BE2C (cell line): ENCODE measurements at places on chromosomes 6 and 20.

- no peak for DNase-seq
These were observed 242.5 kb upstream of the JAG1 start for GRCh38 chr20:10916312-10916711.

GRCh38 chr6:36626636-36627035, 32.5 kb downstream of the SRSF3 start:
- DNase-seq: no peak

GRCh38 chr6:15491255-15491985, 171.4 kb downstream of the DTNBP1 start:
- DNase-seq: peak; percentile 71

DNA sequence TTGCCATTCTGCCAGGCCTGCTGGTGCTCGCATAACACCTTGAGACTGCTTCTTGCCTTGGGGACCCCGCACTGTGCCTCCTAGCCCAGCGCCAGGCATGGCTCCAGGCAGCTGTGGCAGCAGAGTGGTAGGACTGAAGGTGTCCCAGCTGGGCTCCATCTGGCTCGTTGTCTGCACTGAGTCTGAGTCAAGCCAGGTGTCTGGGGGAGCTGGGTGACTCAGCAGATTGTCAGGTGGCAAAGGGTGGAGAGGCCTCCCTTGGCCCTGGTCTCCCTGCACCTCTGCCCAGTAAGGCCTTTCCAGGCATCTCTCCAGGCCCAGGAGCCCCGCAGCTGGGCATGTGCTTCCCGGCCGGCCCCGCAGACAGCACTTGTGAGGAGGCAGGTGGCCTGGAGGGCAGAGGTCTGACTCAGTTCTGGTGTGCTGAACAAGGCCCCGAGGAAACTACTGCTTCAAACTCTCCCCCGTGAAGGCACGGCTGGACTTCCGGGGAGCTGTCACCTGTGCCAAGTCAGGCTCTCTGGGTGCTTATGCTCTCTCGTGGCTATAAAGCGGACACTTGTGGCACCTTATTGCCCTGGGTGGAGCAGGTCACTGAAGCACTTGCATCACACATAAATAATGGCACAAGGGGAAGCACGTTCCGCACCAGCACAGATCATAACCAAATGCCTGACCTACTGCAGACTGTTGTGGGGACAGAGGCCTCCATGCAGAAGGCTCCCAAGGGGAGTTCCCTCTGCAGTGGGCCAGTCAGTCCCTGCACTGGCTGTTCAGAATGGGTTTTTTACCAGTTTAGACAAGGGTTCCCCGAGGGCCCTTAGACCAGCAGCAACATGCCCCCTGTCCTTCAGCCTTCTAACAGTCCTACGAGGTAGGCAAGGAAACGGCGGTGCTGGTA, 27.5 kb downstream of the FOXC1 start:
- no peak for DNase-seq

DNA sequence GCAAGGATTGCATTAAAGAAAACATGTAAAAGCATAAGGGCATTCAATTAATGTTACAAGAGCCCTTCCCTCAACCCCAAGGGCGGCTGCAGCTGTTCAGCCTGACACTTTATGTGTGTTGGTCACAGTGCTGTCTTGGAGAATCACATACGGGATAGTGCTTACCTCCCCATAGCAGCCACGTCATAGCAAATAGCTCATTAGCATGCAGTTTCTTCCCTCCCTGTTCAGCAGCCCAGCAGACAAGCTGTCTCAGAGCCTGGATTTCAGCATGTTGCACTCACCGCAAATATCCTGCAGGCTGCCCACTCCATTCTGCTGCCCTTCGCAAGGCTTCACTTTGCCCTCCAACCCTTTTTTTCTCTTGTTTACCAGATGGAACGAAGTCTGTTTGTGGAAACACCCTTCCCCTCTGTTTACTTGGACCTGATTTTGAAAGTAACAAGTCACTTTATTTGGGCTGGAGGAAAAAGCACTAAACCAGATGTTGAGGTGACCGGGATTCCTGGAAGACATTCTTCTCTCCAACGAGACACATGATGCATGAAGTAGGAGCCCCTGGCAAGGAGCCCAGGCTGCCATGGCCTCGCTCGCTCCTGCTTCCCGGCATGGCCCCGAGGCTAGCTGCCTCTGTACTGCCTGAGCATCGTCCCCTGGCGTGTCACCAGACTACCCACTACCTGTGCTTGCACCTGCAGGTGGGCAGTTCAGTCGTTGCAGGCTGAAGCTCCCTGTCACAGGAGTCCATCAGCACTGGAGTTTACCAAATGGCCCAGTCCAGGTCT, 151.6 kb upstream of the GMDS start:
- no peak for DNase-seq

DNA sequence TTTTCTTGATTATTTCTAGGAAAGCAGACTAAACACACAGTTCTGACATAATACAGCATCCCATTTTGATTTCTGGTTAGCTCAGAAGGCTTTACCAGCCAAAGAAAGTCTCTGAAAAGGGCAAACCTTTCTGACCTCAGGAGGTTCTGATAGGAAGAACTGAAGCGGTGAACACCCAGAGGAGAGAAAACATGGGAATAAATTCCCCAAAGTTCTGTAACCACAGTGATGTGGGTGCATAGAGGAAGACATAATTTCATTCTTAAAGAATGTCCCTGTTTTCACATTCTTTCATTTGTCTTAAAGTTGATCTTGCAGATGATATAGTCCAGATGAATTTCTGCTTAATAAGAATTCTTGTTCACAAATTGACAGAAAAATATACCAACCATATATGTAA, 60.3 kb downstream of the RSPO3 start:
- no peak for DNase-seq

GRCh38 chr6:111759836-111760785, 113.1 kb downstream of the FYN start:
- DNase-seq: peak; percentile 28

GRCh38 chr6:36226438-36227047, 30.0 kb downstream of the BRPF3 start:
- no peak for DNase-seq

- DNase-seq: peak; percentile 89
These were observed 118.1 kb downstream of the CEBPB start for GRCh38 chr20:50308513-50309279.

DNA sequence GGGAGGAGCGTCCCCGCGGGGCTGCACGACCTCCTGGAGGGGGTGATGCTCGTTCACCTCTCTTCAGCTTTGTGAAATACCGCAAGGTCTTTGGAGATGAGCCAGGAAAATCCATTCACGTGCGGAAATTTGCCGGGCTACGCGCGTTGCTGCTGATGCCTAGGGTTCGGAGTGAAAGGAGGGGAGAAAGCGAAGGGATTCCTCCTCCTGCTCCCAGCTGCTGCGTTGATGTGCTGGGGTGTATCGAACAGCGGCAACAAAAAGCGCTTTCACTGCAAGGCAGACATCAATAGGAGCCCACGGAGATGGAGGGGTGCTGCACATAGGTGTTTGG, 391 bp upstream of the B3GAT2 start:
- DNase-seq: no peak

DNA sequence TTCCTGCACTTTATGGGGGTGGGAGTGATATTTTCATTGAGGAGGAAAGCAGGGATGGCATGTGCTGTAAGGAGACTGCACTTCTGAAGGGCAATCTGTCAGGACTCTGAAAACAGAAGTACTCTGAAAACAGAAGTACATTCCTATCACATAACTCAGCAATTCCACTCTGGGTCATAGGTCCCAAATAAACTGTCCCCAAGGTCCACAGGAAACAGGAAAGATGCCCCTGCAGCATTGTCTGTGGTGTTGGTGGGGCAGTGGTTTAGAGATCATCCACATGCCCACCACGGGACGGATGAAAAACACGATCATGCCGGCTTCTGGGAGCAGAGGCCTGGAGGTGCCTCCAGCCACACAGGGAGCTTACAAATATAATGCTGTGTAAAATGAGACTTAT, 150.3 kb downstream of the OTOR start:
- DNase-seq: no peak

- no peak for DNase-seq
These were observed 45.9 kb downstream of the ASXL1 start for GRCh38 chr20:32404017-32404416.

- no peak for DNase-seq
These were observed 103.3 kb downstream of the ANKS1A start for GRCh38 chr6:34992376-34992775.

GRCh38 chr20:5109276-5109675, 10.5 kb downstream of the PCNA start:
- DNase-seq: no peak

- no peak for DNase-seq
These were observed 11.0 kb downstream of the TBPL1 start for GRCh38 chr6:133964052-133964451.

DNA sequence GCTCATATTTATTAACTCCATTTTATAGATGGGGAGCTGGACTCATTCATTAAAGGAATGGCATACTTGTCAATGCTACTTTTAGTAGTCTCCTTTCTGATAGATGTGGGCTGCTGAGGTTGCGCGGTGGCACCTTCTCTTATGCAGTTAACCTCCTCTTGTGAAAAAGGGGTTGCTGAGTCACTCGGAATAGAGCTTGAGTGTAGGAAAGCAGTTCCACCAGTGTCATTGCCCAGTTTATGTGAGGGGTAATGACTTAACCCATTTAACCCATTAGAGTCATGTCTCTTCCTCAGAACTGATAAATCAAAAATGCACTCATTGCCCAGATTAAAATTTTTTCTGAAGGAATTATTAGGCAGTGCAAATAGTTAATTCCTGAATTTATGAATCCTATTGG, 6.3 kb downstream of the MAPK14 start:
- no peak for DNase-seq

- DNase-seq: no peak
These were observed 237.2 kb downstream of the FARS2 start for GRCh38 chr6:5498579-5498899.

DNA sequence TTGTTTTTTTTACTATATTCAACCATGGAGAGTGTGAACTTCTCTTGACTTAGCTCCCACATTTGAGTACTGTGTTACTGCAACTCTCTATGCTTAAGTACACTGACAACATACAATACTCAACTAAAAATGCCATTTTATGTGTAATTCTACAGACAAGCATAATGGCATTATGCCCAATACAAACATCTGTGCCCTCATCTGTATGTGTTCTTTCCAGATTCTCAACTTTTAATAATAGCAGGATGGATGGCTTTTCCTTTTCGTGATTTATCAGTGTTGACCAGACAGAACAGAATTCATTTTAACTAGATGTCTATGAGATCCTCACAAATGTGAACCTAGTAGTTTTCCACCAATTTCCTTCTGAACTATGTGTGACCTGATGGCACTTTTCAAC, 84.2 kb upstream of the MARCKS start:
- DNase-seq: no peak

DNA sequence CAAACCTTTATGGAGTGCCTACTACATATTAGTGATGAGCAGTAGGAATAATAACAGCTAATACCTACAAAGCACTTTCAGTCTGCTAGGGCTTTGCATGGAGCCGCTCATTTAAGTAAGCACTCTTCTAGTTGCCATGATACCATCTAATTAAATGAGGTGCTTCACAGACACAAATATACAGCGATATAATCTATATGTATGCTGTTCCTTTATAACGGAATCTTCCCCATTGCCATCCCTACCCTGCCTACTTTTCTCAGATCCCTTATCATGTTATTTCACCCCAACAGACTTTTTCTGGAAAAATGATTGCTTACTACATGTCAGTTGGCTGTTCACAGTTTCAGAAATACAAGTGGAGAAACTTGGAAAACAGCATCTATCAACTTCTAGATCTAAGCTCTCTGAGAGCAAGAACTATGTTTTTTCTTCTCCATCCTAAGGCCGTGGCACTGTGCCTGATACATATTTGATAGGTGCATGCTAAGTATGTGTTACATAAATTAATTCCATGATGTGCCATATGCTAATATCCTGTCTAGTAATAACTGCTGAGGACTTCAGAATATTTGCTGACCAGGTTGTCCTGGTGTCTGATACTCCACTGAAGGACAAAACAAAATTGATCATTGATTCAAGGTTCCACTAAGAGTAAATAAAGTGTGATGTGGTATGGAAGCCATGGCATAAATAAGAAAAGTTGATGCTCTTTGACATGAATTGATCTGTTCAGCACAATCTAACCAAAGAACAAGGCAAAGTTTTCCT, 124.6 kb downstream of the GMPR start:
- no peak for DNase-seq

- DNase-seq: no peak
These were observed 86.8 kb downstream of the COL12A1 start for GRCh38 chr6:75118925-75119515.

GRCh38 chr20:17793986-17794385, 94.2 kb downstream of the BANF2 start:
- DNase-seq: no peak

- no peak for DNase-seq
These were observed 876 bp upstream of the DSP start for GRCh38 chr6:7540595-7540994.

- no peak for DNase-seq
These were observed 174.8 kb upstream of the QKI start for GRCh38 chr6:163239572-163240340.

DNA sequence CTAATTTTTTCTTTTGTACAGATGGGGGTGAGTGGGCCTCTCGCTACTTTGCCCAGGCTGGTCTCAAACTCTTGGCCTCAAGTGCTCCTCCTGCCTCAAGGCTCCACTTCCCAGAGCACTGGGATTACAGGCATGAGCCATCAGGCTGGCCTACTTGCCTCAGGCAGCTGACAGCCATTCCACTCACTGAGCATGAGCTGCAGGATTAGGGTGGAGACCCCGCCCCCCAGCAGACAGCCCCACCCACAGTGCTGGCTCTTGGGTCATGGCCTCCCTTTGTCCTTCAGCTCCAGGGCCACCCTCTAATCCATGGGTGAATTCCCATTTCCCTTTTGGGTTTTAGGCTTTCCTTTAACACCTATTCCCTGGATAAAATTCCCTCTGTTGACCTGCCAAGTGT, 82.1 kb downstream of the BFSP1 start:
- DNase-seq: no peak

DNA sequence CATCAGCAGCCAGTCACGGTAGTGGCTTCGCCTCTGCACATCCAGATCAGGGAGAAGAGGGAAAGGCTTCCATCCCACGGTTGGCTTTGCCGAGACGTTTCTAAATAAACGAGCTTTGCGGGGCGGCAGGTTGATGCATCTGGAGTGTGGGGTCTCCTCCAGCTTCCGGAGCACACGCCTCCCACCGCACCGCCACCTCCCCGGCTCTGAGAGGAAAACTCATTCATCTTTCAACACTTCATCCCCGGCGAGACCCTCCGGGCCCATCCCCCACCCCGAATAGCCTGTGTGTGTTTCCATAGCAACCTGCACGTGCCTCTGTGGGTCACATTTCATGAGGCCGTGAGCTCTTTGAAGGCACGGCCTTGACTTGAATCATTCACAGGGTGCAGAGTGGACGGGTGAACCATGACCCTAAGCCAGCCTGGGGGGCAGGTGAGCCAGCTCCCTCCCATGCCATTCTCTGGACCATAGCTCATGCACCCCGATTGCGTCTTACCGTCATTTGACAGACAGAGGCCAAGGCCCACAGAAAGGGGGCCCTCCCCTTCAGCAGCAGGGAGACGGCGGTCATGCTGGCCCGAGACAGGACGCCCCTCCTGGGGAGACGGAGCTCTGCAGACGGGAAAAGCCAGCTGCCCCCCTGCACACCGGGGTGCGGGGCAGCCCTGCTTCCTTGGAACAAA, 16.2 kb upstream of the CHRNA4 start:
- no peak for DNase-seq

GRCh38 chr6:102407886-102408741, 1014.6 kb downstream of the GRIK2 start:
- no peak for DNase-seq

- DNase-seq: no peak
These were observed 221.7 kb upstream of the TAB2 start for GRCh38 chr6:149095842-149096241.
